ENCODE measurements at places on chromosomes 4 and X. TPM values are rescaled to one million over a fixed set of nuclear protein-coding genes. Genes with fewer than 3 reads are reported as not detected.
A peak's percentile ranks its signal among the peaks of the same experiment; 100 is the strongest.

DNA sequence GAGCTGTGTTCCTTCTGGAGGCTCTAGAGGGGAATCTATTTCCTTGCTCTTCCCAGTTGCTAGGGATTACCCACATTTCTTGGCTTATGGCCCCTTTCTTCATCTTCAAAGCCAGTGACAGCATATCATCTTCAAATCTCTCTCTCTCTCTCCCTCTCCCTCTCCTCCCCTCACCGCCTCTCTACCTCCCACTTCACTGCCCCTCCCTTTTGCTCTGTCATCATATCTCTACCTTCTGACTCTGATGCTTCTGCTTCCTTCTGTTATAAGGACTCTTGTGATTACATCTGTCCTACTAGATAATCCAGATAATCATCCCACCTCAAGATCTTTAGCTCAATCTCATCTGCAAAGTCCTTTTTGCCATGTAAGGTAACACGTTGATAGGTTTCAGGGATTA, 93.1 kb upstream of the TEX13D start:
- no peak for DNase-seq

GRCh38 chrX:23134136-23134535, 134.4 kb downstream of the DDX53 start:
- DNase-seq: no peak

DNA sequence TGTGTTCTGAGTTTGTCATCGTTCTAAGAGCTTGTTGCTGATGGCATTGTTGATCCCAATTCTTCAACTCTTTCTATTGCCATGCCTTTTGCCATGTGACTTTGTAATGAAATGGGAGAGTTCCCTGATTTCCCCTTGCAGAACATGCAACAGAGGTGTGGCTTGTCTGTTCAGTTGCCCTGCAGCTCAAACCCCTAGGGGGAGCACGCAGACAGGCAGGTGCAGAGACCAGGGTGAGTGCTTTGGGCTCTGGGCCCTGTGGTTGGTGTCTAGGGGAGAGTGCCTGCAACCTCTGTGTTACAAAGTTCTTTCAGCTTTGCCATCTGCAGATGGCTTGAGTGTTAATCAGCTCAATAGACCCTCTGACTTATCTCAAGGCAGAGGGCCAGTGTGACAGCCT, 332.7 kb downstream of the MID1IP1 start:
- DNase-seq: peak; percentile 9

DNA sequence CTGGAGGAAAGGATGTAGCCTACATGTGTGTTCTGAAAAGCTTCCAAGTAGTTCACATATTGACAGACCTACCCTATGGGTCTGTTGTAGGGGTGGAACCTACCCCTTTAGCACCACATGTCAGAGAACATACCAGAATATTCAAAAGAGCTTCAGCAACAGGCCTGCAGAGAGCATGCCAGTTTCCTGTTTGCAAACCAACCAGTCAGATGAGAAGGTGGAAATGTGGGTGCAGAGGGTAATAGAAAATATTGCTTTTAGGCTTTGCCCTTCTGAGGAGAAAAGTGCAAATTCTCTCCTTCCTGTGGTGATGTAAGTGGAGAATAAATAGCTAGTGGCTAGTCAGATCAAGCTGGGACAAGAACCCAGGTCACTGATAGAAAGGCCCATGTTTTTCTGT, 16.4 kb downstream of the INTS6L start:
- no peak for DNase-seq

The GUCY1B1 gene
- total RNA-seq: 10.7 TPM

GRCh38 chrX:134998246-134998645, 7.5 kb downstream of the SMIM10 start:
- DNase-seq: no peak

The HTR2C gene
- total RNA-seq: not detected

The VGLL1 gene
- total RNA-seq: not detected

DNA sequence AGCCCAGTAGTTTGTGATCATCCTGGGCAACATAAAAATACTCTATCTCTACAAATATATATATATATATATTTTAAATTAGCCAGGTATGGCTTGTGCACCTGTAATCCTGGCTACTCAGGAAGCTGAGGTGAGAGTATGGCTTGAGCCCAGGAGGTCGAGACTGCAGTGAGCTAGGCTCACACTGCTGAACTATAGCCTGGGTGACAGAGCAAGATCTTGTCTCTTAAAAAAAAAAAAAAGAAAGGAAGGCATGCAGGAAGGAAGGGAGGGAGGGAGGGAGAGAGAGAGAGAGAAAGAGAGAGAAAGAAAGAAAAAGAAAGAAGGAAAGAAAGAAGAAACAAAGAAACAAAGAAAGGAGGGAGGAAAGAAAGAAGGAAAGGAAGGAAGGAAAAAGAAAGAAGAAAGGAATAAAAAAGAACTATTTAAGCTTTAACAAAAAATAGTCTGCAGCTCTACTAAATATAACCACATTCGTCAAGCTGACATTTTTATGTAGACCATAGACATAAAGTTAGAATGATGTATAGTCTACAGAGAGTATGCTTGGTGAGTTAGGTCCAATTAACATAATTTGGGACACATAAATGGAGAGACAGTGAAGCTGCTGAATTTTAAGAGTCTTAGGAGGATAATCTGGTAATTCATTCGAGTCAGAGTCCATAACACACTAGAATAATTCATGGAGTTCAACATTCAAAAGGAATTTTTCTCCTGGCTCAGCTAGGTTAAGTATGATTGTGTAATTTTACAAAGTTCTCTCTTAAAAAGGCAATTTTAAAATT, 111.9 kb downstream of the GLRA3 start:
- DNase-seq: no peak

The H2BW1 gene
- total RNA-seq: not detected

DNA sequence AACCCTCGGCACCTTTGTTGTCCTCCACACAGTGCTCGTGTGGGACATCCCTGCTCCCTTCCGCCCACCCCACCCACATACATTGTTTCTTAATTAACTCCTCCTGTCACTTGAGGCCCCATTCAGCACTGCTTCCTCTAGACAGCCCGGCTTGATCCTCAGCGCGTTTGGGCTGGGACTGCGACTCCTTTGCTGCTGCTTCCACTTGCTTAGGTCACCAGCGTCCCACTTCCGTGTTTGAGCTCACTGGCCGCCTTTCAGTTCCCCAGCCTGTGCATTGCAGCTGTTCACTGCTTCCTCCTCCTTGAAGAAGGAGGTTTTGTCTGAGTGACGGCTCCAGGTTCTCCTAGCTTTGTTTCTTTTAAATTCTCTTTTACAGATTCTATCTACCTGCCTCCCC, 16.1 kb downstream of the RNF4 start:
- DNase-seq: peak; percentile 85

The BTC gene
- 0.34 TPM for total RNA-seq

GRCh38 chr4:107734120-107734519, 14.1 kb upstream of the PAPSS1 start:
- no peak for DNase-seq

DNA sequence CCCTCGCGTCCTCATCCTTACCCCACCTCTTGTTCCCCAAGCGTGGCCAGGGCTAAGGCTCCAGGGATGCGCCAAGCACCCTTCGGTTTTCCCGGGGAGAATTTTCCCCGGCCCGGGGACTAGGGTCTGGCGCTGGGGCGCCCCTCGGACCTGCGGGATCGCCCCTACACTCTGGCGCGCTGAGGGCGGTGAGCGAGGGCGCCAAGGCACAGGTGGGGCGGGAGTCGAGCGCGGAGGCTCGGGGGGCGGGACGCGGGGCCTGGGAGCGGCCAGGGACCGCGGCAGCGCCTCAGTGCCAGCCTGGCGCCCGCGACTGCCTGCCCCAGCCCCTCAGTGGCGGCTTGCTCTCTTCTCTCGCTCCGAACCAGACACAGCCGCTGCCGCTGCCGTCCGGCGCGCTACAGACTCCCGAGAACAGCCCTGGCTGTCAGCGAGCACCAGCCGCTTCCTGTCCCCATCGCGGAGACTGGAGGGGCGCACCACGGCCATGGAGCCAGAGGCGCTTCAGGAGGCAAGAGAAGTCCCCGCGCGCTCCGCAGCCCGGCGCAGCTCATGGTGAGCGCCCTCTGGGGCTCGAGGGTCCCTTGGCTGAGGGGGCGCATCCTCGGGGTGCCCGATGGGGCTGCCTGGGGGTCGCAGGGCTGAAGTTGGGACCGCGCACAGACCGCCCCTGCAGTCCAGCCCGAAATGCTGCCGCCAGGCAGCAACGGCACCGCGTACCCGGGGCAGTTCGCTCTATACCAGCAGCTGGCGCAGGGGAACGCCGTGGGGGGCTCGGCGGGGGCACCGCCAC, at the start of gene DRD5:
Gene DRD5, plus strand, starts transcription at position 292 of the 793 bp plus-strand sequence. Its CDS starts 396 bp downstream, at position 688.
- no peak for DNase-seq

- no peak for DNase-seq
Measured at GRCh38 chrX:24085101-24085500, 30.3 kb downstream of the EIF2S3 start.

DNA sequence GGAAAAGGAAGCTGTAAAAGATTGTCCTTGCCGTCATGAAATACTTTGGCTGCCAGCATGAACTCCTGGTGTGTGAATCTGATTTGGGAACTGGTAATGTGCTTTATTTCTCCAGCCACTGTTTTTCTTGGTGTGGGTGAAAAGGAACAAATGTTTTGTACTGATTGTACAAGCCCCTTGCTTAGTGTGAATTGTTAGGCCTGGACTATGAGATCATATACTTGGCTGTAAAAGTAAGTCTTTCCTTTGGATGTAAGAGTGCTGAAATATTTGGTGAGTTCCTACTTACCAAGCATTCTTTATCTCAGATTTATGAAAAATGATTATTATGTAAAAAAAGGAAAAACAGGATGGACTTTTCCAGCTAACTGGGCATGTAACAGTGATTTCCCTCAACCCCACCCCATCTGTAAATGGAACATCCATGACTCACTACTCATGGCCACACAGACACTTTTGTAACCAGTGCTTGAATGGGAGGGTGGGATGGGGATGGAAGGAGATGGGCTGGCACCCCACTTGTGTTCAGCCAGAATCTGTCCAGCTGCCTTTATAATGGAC, 6.3 kb downstream of the FNIP2 start:
- DNase-seq: peak; percentile 34

DNA sequence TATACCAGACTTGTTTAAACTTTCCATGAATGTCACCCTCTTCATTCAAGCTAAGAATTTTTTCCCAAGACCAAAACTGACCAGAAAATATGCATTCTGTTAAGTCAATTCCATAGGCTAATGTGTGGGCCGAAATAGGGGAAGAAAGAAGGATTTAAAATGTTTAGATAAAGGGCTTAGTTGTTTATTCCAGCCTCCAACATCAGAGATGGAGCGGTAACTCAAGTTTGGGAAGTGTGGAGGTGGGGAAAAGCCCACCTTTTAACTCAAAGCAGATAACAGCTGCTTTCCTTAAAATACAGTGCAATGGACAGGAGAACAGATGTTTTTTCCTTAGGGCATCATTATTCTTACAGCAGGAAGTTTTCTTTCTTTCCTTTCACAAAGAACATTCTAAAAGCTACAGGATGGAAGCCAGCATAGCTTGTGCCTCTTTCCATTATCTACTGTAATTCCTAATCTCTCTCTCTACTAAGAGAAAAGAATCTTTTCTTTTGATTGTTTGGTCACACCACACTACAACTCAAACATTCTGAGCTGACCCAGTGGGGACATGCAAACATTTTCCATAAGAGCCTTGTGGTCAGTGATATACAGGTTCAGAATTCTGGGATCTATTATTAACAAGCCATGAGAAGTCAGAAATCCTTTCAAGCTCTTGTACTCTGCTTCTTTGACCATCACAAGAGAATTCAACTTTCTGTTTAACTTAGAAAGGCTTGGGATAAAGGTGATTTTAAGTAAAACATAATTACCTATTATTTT, 101.6 kb downstream of the PDE5A start:
- DNase-seq: no peak

The SLC7A11 gene
- total RNA-seq: 0.34 TPM

The MAGEA12 gene
- not detected for total RNA-seq

The SNCA gene
- 4.5 TPM for total RNA-seq

- no peak for DNase-seq
Measured at GRCh38 chr4:13597604-13598003, 29.9 kb downstream of the BOD1L1 start.

The MAGED4 gene
- total RNA-seq: 0.35 TPM

GRCh38 chrX:150664290-150664689, 28.9 kb upstream of the MTMR1 start:
- peak; percentile 26 for DNase-seq

The CCDC149 gene
- 8.0 TPM for total RNA-seq

The SASH3 gene
- 15.3 TPM for total RNA-seq

The CHST7 gene
- total RNA-seq: 9.6 TPM

GRCh38 chr4:71867598-71867997, 83.7 kb upstream of the GC start:
- DNase-seq: no peak

The FAM184B gene
- not detected for total RNA-seq

The KLB gene
- 0.08 TPM for total RNA-seq

The CXCL11 gene
- total RNA-seq: 0.29 TPM

- no peak for DNase-seq
Measured at GRCh38 chr4:47662975-47663374, 174.9 kb downstream of the CORIN start.

DNA sequence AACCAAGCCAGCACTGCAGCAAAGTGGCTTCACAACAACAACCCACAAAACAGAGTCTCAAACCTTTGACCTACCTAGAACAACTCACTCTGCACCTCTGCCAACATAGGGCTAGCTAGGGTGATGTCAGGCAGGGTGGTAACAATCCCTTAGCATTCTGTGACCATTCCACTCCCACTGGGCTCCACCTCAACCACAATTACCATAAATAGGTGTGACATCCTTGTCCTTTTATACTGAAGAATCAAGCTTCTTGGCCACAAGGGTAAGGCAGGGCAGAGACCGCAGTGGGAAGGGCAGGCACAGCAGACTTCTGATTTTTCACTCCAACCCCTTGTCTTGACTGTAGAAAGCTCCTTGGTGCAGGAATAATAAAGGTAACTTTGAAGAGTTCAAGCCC, 795.4 kb upstream of the DIAPH2 start:
- no peak for DNase-seq

The ALPK1 gene
- 4.4 TPM for total RNA-seq

The TCEAL2 gene
- total RNA-seq: 0.26 TPM
